ENCODE measurements at places on chromosomes 5 and 9.

DNA sequence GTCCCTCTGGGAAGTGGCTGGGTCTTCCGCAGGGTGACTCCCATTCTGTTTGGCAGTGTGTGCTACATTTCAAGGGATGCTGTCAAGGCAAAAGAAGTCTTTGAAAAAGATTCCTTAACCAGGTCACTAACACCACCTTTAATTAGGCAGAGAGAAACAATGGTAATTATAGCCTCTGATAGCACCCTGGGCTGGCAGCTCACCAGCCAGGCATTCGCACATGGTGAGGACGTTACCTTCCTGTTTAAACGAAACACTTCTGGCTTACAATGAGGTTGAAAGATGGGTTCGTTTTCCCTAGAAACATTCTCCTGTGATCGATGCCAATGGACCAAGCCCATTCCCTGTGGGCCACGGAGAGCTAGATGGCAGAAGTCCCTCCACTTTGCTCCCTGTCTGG, 230.1 kb upstream of the PANK3 start:
- DNase-seq, result no peak

GRCh38 chr5:136046246-136046645, 17.5 kb downstream of the TGFBI start:
- DNase-seq, result no peak

DNA sequence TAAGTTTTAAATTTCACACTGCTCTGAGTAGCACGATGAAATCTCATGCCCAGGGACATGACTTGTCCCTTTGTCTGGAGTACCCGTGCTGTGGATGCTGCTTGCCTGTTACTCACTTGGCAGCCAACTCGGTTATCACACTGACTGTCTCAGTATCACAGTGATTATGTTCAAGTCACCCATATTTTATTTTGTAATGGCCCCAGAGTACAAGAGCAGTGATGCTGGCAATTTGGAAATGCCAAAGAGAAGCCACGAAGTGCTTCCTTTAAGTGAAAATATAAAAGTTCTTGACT, 22.8 kb upstream of the SCGB3A2 start:
- no peak for DNase-seq

GRCh38 chr9:5854063-5854790, 21.3 kb upstream of the ERMP1 start:
- no peak for DNase-seq

Data from stimulated activated CD8-positive, alpha-beta memory T cell treated with anti-CD3 and anti-CD28 coated beads, Interleukin-2, amount 100 ng/mL, for 1 hour (primary cell).